ENCODE measurements at places on chromosomes 3 and 15. TPM values are rescaled to one million over a fixed set of nuclear protein-coding genes. Genes with fewer than 3 reads are reported as not detected.

Gene SLC24A5
- not detected for total RNA-seq

DNA sequence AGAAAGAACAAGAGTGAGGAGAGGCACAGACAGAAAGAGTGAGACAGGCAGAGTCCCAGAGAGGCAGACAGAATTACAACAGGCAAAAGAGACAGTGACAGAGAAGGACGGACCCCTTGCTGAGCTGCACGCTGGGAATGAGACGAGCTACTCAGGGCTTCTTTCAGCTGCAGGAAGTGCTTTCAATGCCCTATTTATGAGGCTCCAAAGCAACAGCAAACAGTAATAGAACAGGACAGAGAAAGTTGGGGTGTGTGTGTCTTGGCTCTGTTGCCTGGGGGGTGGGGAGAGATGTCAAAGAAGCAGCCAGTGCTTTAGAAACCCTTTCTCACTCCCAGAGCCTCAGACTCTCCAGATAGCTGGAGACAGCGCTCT is 502 bp upstream of the TIMP4 start:
- no peak for DNase-seq

- no peak for DNase-seq
These were observed 498.9 kb upstream of the TGFBR2 start for GRCh38 chr3:30107531-30107930.

Gene MITF
- total RNA-seq = 71.0 TPM

Gene TAGLN3
- total RNA-seq = not detected
